ENCODE measurements at places on chromosomes 1 and 21.

DNA sequence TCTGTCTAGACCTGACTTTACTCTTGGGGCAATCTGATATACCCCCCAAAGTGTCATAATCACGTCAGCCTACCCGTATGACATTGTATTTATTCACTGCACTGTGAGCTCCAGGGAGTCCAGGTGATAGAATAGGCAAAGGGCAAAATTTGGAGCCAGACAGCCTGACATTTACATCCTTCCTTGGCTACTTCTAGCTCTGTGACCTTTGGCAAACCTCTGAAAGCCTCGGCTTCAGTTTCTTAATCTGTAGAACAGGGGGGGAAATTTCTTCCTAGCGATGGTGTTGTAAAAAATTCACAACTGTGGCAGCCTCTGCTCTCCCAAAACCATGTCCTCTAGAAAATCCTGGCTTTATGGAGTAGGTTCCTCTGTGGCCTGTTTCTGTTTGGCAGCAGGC is 240.9 kb downstream of the KIF26B start:
- no peak for DNase-seq

GRCh38 chr1:43137445-43138052 is 34.5 kb downstream of the EBNA1BP2 start:
- no peak for DNase-seq

DNA sequence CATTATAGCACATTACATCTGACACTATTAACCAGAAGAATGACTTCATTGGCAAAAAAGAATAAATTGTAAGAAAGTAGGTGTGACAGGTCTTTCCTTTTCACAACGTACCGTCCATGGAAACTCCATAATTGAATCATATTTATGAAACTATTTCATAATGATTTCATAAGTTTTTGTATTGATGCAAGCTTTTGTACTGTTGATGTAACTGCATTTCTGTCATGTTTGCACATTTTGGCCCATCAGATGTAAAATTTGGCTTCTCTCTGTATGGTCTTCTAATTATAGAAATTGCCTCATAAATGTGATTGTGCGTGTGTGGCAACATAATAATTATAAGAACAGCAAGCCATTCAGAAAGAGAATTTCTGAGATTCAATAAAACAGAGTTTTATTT is 180.7 kb upstream of the ZNHIT6 start:
- no peak for DNase-seq

- no peak for DNase-seq
These were observed 26.7 kb downstream of the COLGALT2 start for GRCh38 chr1:184010788-184011187.

GRCh38 chr1:183543619-183544204 is 46.5 kb downstream of the NCF2 start:
- peak; percentile 59 for DNase-seq

DNA sequence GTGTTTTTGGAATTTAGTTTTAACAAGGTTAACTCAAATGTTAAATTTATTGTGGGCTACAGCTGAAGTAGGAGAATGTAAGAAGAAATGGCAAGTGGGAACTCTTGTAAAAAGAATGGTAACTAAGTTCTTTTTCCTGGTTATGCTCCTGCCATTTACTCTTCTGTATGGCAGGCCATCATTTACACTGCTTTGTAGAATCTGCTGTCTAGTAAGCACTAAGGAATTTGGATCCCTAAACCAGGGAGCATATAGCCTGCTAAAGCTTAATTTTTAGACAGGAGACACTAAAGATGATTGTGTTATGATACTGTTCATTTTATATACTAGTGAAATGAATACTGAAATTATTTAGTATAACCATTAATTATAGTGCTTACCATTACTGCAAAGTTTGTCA is 85.3 kb downstream of the CAMTA1 start:
- no peak for DNase-seq

- peak; percentile 46 for DNase-seq
These were observed 650 bp downstream of the PCNX2 start for GRCh38 chr1:233294913-233295236.

DNA sequence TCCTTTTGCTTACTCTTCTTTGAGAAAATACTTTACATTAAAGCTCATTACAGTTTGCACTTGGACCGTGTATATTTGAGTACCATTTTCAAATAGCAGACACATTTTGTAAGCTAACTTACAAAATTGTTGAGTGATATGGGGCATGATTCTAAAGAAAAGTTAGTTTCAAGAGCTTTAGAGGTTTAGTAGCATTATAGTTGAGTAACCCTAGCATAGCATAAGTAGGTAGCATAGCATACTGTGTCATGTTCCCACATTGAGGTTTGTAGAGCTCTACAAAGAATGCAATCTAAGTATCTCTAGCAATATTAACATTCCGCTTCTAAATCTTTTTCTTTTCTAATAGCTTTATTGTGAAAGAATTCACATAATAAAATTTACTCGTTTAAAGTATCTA is 92.0 kb downstream of the ITSN1 start:
- peak; percentile 19 for DNase-seq

GRCh38 chr1:193083365-193084088 is 21.7 kb downstream of the GLRX2 start:
- DNase-seq = peak; percentile 94

DNA sequence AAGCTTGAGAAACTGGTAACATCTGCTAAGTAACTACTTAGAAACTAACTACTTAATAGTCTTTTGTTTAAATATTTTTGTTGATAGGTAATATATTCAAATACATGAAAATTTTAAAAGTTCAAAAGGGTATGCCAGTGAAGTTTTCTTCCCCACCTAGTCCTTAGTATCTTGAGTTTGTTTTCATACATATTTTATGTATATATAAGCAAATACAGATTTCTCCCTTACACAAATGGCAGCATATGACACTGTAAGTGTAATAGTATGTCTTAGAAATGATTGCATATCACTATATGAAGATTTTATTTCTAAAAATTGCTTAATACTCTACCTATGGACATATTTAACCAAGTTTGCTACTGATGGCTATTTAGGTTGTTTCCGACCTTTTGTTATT is 38.9 kb downstream of the MARK1 start:
- no peak for DNase-seq

- DNase-seq = no peak
These were observed 67.0 kb downstream of the PLEKHA6 start for GRCh38 chr1:204292740-204293139.

DNA sequence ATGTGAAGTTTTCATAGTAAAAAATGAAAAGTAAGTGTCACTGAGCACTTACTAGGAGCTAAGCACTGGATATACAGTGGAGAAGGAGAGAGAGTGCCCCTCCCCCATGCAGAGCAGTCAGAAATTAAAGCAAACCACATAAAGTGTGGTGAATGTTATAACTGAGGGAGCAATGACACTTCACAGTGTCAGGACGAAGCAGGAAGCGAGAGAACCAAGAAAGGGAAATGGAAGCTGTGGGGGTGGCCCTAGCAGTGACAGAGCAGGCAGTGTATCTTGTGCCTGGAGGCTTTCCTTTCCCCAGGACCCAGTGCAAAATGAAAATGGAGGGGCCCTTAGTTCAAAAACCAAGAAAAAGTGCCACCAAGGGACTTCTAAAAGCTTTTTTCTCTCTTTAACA is 21.5 kb upstream of the RCAN3 start:
- DNase-seq = peak; percentile 34

- DNase-seq = peak; percentile 92
These were observed 30.9 kb downstream of the PRDM2 start for GRCh38 chr1:13730751-13731482.

DNA sequence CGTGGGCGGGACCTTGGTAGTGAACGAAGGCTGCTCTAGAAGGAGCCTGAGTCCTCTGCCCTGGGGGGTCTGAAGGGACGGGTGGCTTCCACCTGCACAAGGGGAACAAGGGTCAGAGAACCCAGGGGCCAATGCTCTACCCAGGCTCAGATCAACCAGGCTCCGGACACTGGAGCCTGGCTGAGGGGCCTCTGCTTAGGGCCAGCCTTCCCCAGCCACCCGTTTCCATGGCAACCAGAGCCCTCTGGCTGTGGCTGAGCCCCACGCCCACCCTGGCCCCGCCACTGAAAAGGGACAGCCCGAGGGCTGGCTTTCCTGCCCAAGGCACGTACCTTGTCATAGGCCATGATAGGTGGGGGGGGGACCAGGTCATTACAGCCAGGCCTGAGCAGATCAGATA is 724.6 kb downstream of the PTPRU start:
- no peak for DNase-seq

- DNase-seq = no peak
These were observed 215.9 kb downstream of the TOMM20 start for GRCh38 chr1:234912548-234913277.

- no peak for DNase-seq
These were observed 16.9 kb upstream of the IGFN1 start for GRCh38 chr1:201173736-201174135.

DNA sequence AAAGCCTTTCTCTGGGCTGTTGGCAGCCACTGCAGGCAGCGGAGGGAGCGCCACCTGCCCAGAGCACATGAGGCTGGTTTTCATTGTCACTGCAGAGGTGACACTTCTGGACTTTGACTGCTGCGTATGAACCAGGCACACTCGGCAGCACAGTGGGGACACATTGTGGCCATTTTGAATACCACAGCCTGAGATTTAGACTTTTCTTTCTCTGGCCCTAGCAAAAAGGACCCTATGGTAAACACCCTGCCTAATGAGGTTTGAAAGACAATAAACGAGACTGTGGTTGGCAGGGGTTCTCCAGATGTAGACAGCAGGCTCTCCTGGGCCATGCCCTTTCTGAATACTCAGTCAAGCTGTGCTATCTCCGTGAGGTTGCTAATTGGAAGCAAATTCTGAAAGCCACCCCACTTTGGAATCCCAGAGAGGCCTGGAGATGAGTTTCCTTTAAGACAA is 12.0 kb upstream of the KCNE2 start:
- DNase-seq = peak; percentile 87

GRCh38 chr1:208161005-208161404 is 83.2 kb downstream of the PLXNA2 start:
- no peak for DNase-seq

- no peak for DNase-seq
These were observed 221.3 kb downstream of the PLPP3 start for GRCh38 chr1:56357927-56358690.

DNA sequence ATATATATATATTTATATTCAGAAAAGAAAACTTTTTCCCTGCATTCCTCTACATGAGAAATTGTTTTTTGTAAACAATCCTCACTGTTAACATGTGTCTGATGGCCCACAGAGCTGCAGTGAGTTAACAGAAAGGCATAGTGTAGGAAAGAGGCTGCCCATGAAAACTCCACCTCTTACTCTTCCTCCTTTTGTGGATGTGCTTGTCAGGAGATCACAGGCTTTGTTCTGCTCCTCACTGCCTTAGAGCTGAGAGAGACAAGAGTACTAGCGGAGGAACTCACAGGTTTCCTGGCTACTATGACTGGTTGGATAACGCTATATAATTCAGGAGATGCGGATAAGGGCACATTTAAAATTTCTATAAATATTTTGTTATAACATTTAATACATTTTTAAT is 200.6 kb downstream of the BRINP3 start:
- DNase-seq = no peak

DNA sequence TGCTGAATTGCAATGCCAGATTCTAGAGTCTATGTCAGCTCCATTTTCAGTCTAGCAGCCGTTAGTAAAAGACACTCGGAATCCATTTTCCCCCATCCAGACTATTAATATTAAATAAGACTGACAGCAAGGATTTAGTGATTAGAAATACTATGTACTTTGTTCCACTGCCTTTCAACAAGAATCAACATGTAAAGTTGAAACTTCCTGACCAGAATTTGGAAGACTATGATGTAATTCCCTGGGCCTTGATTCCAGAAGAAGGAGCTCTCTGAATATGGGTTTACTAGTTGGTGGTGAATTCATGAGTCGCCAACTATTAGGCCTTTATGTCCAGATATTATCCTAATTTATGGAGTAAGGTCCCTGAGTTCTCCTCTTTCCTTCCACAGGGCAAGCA is 24.8 kb downstream of the KDM1A start:
- DNase-seq = no peak

DNA sequence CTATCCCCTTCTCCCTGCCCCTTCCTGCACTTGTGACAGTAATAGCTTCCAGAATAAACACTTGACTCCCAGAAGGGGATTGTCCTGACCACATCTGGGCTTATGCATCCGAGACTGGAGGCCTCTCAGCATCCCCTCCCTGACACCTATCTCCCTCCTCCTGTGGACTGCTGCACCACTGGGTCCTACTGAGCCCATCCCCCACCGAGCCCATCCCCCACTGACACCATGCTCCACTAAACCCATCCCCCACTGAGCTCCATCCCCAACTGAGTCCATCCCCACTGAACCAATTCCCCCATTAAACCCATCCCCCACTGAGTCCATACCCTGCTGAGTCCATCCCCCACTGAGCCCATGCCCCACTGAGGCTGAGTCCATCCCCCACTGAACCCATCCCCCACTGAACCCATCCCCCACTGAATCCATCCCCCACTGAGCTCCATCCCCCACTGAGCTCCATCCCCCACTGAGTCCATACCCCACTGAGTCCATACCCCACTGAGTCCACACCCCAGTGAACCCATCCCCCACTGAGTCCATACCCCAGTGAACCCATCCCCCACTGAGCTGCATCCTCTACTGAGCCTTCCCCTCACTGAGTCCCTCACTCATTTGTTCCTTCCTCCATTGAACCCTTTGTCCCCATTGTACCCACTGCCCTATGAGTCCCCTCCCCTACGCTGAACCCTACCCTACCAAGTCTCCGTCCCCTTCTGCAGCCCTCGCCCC is 5.6 kb downstream of the PDZK1IP1 start:
- no peak for DNase-seq

DNA sequence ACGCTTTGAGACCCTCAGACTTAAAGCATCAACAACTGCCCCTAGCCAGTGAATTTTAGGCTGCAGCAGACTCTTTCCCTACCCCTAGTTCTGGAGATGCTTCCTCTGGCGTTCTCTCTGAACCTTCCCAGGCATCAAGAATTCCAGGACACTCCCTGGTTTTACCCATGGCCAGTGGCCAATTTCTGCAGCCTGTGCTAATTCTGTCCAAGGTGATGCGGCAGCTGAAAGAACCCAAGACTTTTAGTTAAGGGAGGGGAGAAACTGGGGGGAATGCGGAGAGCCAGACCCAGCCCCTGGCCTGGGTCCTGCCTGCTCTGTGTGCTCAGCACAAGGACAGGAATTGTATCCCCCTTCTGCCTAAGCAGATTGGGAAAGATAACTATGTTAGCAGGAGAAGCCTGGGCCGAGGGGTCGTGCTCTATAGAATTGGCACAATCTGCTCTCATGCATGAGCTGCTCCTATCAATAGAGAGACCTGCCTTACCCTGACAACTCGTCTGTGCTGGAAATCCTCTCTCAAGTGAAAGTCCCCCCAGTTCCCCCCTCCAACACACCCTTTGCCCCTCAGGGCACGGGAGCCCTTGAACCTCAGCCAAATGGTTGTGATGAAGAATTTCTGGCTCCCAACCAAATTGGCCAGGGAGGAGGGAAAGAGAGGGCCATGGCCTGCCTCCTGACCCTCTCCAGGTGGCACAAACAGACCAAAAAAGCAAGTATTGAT is 5.4 kb upstream of the GJA8 start:
- DNase-seq = no peak

Measured in MM.1S (cell line).